ENCODE measurements at places on chromosomes 4 and X.

GRCh38 chr4:159735281-159736207 is 632.7 kb downstream of the RAPGEF2 start:
- DNase-seq = no peak

- DNase-seq = no peak
Observed at GRCh38 chrX:39397561-39398199, 596.4 kb downstream of the MID1IP1 start.

DNA sequence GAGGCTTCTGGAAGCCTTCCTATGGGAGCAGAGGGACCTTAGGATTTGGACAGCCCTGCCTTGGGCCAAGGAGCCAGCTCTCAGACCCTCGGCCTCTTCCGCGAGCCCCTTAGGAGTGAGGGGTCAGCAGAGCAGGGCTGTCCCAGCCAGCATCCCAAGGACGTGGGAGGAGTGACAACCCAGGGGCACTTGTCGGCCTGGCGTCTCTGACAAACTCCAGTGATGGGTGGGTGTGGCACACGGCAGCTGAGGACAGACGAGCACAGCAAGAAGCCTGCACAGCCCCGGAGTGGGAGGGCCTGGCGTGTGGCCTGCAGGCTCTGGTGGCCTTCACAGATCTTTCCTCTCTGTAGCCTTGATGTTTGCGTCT is 11.6 kb upstream of the TNIP2 start:
- DNase-seq = no peak

GRCh38 chr4:157052429-157053040 is 23.4 kb upstream of the GLRB start:
- no peak for DNase-seq

DNA sequence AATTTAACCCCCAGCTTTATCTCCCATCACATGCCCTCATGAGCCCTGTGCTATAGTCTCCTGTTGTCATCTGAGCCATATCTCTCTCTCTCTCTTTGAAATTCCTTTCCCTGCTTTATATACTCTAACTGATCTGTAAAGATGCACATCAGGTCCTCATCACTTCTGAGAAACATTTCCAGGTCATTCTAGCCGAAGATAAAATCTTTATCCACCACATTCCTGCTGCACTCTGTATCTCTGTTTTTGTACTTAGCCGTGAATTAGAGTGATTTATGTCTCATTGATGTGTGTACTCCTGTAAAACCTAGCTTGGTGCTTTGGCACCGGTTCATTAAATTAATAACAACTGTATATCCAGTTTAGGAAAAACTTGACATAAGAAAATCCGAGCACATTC is 113.2 kb downstream of the AFF2 start:
- DNase-seq = no peak

DNA sequence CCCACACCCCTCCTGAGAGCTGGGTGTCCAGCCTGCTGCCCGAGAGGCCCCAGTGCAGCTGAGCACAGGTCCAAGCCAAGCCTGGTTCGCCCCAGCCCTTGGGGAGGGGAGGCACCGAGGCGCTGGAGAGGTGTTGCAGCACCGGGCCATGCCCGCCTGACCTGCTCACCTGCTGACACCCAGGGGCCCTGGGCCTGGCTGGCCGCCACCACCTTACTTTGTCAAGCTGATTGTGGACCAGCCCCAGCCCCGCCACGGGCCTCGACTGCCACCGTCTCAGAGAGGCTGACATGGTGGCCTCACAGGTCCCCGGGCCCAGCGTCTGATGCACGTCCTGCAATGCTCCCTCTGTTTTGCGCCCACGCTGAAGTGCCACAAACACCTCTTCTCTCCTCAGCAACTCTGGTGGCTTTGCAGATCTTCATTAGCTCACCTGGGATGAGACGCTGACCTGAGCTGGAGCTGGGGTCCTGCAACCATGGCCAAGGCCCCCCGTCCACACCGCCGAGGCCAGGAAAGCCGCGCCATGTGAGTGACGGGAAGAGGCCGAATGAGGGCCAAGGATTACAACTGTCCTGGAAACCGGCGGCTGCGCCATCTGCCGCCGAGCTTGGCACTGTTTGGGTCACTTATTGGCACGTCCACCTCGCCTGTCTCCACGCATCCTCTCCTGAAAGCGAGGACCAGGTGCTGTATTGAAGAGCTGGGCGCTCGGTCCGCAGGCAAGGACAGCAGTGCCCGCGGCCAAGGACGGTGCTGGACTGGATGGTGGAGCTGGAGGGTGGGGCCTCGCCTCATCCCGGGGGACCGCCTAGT is 7.6 kb downstream of the CPLX1 start:
- no peak for DNase-seq

- no peak for DNase-seq
Observed at GRCh38 chrX:104343428-104344129, 88.8 kb upstream of the ESX1 start.
